ENCODE measurements at places on chromosomes 1 and 21.

DNA sequence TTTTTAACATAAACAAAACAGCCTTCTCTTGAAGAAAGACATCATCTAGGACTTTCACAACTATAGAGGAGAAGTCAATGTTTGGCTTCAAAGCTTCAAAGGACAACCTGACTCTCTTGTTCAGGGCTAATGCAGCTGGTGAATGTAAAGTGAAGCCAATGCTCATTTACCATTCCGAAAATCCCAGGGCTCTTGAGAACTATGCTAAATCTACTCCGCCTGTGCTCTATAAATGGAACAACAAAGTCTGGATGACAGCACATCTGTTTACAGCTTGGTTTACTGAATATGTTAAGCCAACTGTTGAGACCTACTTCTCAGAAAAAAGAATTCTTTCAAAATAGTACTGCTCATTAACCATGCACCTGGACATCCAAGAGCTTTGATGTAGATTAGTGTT is 259.8 kb upstream of the NR5A2 start:
- no peak for DNase-seq

- no peak for DNase-seq
Measured at GRCh38 chr21:25953659-25954058, 216.9 kb downstream of the APP start.

DNA sequence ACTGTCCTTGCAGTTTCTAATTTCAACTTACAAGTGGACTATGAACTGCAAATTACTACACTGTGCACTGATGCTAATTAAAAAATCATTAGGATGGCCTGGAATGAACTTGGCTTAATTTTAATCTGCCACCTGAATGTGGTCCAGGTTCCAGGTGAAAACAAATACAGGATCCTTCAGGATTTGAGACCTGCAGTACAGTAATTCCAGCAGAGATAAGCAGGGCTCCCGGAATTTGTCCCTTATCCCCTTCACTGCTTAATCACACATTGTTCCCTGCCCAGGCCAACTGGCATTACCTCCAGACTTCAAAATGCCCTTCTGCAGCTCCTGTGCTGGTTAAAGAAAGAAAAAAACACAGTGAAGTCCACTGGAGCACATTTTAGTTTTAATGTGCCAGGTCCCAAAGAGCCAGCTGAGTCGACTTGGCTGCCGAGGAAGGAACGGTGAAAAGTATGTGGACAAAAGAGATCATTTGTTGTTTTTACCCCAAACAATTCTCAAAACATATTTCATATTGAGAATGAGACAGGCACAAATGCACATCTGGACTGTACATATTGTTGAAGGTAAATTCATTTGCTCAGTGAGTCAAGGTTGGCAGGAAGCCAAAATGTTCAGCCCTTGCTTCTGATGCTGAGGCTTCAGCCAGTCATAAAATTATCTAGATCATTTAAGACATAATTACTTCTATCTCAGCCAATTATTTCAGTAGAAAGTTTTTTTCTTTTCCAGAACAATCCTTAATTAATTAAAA is 28.3 kb downstream of the DEGS1 start:
- DNase-seq: no peak

DNA sequence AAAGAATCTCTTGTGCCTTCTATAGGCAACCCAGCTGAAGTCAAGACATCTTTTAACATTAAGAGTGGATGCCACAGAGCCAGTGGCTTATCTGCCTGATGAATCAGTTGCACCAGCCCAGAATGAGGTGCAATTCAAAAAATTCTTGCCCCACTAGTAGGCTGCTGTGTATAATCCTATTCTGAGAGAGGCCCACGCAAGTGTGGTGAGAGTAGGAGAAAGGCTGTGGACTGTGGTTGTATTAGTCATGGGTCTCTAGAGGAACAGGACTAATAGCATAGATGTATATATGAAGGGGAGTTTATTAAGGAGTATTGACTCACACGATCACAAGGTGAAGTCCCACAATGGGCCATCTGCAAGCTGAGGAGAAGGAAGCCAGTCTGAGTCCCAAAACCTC is 216.4 kb downstream of the LTN1 start:
- no peak for DNase-seq

GRCh38 chr1:159509440-159510228 is 26.2 kb downstream of the OR10J5 start:
- no peak for DNase-seq

DNA sequence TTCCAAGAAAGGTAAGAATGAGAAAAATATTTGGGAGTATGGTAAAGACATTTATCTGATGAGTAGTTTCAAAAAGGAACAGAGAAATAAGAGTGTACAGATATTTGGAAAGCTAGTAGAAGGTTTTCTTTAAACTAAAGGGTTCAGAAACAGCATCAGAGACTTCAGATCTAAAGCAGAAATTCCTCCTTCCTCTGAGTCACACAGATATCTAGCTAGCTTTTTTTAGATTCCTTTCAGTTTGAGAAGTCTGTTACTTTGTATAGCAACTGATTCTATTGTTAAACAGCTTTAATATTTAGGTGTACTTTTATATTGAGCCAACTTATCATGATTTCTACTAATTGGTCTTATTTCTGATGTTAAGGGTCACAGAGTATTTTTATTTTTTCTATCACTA is 4.7 kb downstream of the AMY2B start:
- DNase-seq: no peak

DNA sequence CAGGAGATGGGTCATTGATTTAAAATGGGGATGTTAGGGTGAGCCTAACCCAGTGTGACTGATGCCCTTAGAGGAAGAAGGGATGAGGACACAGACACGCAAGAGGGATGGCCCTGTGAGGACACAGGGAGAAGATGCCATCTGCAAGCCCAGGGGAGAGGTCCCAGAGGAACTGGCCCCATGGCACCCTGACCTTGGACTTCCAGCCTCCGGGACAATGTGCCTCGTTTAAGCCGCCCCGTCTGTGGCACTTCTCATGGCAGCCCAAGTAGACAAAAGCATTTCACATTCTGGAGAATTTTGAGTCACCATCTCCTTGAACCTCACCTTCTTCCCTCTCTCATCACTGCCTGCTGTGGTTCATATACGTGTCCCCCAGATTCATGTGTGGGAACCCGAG is 20.1 kb upstream of the PCBP3 start:
- DNase-seq: no peak

- no peak for DNase-seq
Measured at GRCh38 chr1:44290250-44291094, 64.6 kb downstream of the ERI3 start.

DNA sequence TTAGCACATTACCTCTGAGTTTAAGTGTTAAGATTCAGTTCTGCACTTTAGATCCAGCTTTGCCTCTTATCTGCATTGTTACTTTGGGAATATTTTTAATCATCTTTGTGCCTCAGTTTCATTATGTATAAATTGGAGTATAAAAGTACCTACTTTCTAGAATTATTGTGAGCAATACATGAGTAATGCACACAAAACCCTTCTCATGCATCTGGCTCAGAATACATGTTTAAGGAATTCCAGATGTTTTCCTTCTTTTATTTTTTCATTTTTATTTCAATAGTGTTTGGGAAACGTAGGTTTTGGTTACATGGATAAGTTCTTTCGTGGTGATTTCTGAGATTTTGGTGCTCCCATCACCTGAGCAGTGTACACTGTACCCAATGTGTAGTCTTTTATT is 14.2 kb downstream of the C8A start:
- DNase-seq: no peak

- DNase-seq: no peak
Measured at GRCh38 chr1:248841702-248842395, 3.8 kb downstream of the ZNF672 start.

DNA sequence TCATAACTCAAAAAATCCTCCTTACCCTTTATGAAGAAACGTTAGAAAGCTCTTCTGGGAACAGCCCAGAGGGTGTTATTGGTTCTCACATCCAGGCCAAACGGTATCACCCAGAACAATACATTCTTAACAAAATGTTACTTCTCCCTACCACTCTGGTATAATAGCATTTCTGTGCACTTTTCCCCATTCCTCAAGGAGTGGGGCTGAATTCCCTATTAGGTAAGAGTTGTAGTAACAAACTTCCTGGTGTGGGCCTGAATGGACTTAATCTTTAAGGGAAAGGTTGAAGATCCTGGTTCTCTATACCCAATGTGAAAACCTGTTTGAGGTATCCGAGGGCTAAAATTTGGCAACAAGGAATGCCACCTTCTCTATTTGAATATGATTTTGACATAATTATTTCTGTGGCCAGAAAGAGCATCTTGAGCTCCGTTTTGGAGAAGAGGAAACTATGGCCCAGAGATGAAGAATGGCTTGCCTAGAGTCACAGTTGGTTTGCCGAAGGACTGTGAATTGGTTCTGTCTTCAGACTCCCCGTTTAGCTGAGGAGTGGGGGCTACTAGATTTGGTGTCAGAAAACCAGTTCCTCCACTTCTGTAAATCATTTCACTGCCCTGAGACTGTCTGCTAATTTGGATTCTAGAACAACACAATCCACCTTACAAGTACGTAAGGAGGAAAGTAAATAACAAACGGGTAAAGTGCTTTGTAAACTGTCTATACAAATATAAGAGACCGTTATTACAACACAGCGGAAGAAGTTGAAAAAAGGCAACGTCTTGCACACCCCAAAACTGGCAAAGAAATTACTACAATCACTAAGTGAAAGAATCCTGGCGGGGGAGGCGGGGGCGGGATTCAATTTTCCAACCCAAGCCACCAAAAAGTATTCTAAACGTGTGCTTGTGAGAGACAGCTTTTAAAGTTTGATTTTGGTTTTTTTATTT is 2.3 kb downstream of the ANP32E start:
- DNase-seq: peak; percentile 6

DNA sequence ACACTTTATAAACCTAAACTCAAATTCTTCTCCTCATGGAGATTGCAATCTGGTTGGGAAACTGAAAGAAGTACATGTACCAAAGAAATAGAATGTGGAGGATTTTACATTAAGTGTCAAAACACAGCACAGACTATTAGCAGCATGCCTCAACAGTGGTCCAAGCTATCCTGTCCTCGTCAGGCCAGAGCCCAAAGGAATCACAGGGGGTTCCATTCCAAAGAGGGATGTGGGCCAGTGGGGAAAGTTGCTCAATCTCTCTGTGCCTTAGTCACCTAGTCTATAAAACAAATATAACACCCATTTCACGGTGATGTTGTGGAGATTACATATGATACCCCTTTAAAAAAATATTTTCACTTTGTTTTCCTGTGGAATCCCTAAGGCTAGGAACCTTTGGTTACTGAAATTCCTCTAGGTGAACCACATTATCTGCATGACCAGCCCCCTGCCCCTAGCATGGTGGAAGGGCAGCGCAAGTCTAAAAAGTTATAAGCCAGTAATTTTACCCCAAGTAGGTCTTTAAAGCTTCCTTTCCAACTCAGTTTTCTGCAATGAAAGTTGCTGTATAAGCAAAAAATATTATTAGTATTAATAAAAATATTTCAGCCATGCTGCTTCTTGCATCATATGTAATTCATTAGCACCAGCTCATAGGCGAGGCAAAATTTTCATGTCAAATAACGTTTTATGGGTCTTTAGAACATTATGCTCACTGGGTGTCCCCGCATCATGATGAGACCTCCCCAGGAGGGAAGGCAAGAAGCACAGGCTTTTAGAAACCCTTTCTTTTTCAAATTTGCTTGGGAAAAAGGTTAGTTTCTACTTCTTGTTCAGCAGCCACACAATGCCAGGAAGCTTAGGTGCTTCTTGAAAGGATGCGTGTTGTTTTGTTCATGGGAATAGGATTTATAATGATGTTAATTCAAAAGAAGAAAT is 548.8 kb upstream of the PKN2 start:
- DNase-seq: no peak

- DNase-seq: no peak
Measured at GRCh38 chr1:228377664-228378089, 29.0 kb downstream of the TRIM11 start.

DNA sequence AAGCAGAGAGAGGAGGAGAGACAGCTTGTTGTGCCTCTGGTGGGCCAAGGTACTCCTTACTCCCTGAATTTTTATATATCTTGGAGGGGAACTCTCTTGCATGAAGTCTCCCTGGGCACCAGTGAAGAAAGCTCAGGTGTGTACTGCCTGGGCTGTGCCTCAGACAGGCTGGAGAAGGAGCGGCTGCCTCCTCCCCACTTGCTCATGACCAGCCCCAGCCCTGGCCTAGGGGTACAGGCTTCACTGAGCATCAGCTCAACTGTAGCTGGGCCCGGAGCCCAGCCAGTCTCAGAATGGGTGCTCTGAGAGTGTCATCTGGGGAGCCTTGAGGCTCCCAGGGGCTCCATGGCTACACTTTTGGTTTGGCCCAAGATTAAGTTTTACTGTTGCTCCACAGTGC is 44.8 kb upstream of the TENT5C start:
- DNase-seq: no peak

GRCh38 chr1:118395430-118395991 is 210.5 kb upstream of the SPAG17 start:
- DNase-seq: no peak

GRCh38 chr21:15671188-15671587 is 58.6 kb upstream of the USP25 start:
- no peak for DNase-seq

- DNase-seq: no peak
Measured at GRCh38 chr1:235563513-235564061, 59.3 kb upstream of the B3GALNT2 start.

DNA sequence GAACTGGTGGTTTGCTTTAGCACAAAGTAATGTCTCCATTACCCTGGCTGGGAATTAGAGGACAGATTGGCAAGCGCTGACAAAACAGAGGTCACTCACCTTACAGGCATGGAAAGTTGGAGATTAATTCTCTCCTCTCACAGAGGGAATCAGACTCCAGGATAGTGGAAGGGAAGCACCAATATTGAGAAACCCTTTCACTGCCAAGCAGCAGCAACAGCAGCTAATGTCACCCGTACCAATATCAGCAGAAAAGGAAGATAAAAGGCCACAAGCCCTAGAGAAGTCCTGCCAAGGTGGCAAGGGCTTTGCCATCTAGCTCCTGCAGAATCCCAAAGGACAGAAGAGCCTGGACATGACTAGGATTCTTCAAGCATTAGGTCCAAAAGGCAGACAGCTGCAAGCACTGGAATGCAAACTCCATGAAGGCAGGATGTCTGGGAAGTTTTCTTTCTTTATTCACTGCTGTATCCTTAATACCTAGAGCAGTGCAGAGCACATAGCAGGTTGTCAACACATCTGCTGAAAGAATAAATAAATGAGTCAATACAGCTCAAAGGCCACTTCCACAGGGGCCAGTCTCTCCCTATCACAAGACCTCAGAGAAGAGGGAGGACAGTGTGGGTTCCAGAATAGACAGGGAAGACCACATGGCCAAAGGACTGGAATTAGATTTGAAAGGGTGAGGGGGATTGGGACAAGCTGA is 57.2 kb downstream of the ERI3 start:
- DNase-seq: no peak

DNA sequence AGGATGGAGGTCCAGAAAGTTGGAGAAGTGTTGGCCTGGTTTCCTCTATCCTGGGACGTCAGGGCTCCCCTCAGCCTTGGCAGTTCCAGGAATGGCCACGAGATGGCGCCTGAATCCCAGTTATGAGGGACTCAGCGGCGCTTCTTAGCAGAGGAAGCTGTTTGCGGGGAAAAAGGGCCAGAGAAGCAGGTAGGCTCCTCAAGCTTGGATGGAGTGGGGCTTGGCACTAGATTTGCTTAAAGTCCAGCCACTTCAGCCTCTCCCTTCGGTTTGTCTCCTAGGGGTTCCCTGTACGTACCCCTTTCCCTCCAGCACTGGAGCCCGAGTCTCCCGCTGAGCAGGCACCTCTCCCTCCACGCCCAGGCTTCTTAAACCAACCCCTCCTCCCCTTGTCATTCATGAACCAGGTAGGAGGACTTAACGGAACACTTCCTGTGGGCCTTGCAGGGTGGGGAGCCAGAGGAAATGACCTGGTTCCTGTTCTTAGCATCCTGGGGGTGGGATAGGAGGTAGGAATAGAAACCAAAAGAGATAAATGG is 32.0 kb upstream of the TENT5B start:
- peak; percentile 70 for DNase-seq

- no peak for DNase-seq
Measured at GRCh38 chr1:108699375-108700332, 7.5 kb downstream of the PRPF38B start.

GRCh38 chr1:48693674-48694320 is 82.9 kb downstream of the BEND5 start:
- DNase-seq: no peak

Measured in effector memory CD4-positive, alpha-beta T cell (primary cell).